ENCODE measurements at places on chromosomes 12 and 14. TPM values are rescaled to one million over a fixed set of nuclear protein-coding genes. Genes with fewer than 3 reads are reported as not detected.

DNA sequence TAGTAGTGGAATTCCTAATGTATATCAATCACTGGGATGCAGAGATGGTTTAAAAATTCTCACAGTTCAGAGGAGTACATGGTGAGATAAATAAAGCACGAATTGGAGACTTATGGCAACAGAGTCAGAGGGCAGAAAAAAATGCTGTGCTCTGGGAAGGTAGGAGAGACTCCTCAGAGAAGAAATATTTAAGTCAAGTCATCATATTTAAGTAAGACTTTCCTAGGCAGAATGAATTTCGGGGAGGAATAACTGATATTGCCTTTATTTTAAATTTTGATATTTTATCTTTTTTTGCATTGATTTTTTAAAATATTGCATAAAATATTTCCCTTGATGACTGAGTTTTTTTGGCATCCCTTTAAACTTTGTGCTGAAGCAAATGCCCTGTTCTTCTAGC lies 67.4 kb downstream of the OTOGL start:
- no peak for DNase-seq

DNA sequence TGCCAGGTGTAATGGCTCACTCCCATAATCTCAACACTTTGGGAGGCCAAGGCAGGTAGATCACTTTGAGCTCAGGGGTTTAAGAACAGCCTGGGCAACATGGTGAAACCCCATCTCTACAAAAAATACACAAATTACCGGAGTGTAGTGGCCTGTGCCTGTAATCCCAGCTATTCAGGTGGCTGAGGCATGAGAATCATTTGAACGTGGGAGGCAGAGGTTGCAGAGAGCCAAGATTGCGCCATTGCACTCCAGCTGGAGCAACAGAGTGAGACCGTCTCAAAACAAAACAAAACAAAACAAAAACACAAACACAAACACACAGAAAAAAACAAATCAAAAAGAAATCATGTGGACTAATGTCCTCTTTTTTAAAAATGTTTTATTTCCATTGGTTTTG lies 104.4 kb downstream of the NUAK1 start:
- no peak for DNase-seq

GRCh38 chr12:54526812-54527630 lies 22.4 kb upstream of the PDE1B start:
- peak; percentile 31 for DNase-seq

- DNase-seq: no peak
These were observed 199.3 kb downstream of the ALG10B start for GRCh38 chr12:38515912-38516311.

ZC2HC1C gene
- not detected for polyA plus RNA-seq

DNA sequence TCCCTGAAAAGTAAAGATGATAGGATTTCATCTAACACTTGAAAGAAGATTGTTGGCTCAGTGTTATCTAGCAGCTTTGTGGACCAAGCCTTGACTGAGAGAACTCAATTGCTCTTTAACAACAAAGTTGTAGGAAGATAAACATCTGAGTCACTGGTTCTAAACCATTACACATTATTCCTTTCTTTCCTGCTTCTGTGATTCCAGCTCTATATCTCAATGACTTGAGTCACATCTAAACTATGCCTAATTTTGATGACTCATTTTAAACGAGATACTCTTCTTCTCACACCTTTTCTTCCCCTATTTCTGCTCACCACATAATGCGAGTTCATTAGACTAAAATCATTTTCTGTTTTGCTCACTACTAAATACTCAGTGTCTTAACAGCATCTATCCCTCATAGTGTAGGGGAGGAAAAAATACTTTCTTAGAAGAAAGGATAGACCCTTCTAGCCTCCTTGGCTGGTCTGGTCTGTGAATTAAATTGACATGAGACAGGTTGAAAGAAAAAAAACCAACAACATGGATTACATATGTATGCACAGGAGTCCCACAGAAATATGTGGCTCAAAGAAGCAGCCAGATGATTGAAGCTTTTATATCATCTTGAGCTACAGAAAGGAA lies 201.4 kb downstream of the C12orf50 start:
- DNase-seq: no peak

FAIM2 gene
- 6.5 TPM for polyA plus RNA-seq

DNA sequence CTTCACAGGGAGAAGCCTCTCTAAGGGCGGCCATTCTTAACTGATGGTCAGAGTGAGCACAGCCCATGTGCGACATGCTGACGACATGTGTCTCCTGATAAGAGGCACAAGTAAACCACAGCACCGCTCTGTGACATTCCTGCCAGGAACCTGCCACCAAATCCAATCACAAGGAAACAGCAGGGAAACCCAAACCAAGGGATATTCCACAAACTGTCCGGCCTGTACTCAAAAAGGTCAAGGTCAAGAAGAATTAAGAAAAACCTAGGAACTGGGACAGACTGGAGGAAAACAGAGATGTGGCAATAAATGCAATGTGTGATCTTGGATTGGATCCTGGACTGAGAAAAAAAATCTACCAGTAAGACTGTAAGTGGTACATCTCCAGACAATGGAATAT lies 91.9 kb downstream of the SYNE3 start:
- no peak for DNase-seq

LRIG3 gene
- polyA plus RNA-seq: not detected

SMAGP gene
- 13.5 TPM for polyA plus RNA-seq

IL26 gene
- not detected for polyA plus RNA-seq

NPFF gene
- polyA plus RNA-seq: not detected

TMEM119 gene
- 1.5 TPM for polyA plus RNA-seq

TAS2R10 gene
- polyA plus RNA-seq: not detected

DNA sequence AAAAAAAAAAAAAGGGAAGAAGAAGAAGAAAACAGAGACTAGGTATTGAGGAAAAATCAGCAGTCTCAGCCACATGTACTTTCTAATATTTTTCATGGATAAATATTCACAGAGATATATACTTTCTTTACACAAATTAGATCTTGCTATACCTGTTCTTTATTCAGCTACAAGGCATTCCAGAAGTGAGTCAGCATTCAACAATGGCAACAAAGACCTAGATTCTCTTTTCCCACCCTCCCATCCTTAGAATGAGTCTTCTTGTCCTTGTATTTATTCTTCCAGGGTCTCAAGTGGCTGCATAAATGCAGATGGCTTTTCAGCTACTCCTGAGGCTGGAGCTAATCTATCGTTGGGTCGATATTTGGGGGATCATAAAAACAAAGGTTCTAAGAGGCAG lies 93.0 kb downstream of the NT5DC3 start:
- no peak for DNase-seq

GRCh38 chr14:64762044-64763034 lies 58.1 kb downstream of the PLEKHG3 start:
- DNase-seq: no peak

- peak; percentile 34 for DNase-seq
These were observed 60.6 kb downstream of the FBXL14 start for GRCh38 chr12:1533602-1534304.

DNA sequence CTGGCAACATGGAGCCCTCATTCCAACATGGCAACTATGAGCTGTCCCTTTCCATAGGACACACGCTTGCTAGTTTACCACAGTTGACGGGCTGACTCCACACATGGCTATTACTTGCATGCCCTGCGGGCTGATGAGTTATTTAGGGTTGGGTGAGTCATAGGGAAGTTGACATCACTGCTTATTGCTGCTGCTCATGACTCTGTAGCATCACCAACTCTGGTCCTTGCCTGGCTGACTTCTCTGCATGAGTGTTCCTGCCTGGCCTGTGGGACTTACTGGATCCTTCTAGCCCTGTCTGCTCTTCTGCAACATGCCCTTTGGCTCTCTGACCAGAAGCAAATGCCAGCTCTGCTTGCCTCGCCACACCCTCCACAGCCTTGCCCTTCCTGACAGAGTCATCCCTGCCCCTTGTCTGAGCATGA lies 199.5 kb downstream of the ANO6 start:
- peak; percentile 23 for DNase-seq

DNA sequence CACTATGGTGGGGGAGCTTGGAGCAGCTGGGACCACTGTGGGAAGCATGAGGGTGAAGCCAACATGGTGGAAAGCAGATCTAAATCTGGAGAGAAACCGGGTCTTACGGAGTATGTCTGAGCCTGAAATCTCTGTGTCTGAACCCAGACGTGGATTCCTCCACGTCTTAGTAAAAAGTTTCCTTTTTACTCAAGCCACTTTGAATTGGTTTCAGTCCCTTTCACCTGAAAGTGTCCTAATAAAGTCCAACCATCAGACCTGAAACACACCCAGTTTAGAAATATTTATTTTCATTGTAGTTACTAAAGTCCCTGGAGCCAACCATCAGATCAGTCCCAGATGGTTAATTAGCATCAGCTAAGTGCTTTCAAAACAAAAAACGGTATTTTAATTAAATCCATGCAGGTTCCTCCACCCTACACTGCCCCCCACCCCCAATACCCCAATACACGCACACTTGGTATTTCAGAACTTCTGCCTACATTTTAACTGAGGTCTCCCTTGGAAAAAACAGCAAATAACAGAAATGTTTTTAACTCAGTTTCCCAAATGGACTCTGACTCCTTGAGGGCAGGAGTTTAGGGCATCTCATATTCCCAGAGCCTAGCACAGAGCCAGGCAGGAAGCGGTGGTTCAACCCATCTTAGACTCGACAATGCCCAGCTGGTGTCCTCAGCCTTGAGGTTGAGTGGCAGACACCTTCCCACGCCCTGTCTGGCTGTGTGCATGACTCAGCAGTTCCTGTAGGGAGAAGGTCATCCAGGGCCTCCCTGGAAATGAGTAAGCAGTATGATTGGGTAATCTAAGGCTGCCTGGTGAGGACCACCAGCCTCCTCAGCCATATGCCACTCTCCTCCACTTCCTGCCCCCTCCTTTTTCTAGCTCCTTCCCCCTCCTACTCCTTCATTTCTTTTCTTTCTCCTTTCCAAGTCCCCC lies 175.8 kb downstream of the TTC8 start:
- DNase-seq: no peak

TSPAN8 gene
- not detected for polyA plus RNA-seq
